ENCODE measurements at places on chromosomes 16 and 17.

GRCh38 chr17:45703348-45703747 lies 80.8 kb upstream of the CRHR1 start:
- no peak for DNase-seq

DNA sequence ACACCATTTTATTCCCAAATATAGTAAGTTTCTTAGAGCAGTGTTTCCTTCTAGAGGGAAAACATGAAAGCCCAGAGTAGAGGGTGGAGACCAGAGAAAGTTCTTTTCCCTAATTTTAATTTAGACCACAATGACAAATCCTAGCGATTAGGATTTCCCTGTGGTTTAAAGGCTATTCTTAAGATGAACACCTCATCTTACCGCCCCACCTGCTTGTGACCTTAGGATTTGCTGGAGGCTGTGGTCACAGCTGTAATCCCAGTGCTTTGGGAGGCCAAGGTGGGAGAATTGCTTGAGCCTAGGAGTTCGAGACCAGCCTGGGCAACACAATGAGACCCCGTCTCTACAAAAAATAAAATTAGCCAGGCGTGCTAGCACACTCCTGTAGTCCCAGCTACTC lies 51.1 kb downstream of the GPRC5B start:
- DNase-seq, result no peak

DNA sequence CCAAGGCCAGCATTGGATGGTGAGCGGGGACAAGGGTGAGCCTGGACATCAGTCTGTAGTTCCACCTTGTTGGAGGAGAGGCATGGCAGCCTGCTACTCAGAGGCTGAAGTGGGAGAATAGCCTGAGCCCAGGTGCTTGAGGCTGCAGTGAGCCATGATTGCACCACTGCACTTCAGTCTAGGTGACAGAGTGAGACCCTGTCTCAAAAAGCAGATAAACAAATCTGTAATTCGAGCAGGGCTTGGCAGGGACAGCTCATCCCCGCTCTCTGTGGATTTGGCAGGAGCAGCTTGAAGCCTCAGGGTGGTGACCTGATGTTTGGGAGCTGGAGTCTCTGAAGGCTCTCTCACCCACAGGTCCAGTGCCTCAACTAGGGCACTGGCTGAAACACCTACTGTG lies 38.6 kb upstream of the ZCCHC14 start:
- no peak for DNase-seq

DNA sequence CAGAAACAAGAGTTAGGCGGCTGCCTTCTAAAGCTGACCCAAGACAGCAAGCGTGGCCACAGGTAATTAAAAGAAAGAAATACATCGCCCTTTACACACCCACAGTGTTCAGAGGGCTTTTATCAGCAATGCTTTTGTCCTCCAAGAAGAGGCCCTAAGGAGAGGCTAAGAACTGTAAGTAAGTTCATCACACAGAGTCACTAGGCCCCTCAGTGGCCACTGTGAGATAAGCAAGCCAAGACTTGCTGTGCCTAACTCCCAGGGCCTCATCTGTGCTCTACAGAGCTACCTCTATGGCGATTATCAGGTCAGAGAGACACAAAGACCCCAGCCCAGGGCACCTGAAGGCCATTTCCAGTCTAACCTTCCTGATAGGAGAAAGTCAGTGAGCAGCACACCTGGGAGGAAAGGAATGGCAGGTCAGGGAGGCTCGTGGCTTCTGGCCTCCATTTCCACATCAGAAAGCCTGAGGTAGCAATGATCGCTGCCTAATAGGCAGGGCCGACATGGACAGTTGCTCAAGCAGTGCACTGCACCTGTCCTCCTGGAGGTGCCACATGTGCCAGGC lies 545.2 kb upstream of the CDH11 start:
- DNase-seq, result no peak

DNA sequence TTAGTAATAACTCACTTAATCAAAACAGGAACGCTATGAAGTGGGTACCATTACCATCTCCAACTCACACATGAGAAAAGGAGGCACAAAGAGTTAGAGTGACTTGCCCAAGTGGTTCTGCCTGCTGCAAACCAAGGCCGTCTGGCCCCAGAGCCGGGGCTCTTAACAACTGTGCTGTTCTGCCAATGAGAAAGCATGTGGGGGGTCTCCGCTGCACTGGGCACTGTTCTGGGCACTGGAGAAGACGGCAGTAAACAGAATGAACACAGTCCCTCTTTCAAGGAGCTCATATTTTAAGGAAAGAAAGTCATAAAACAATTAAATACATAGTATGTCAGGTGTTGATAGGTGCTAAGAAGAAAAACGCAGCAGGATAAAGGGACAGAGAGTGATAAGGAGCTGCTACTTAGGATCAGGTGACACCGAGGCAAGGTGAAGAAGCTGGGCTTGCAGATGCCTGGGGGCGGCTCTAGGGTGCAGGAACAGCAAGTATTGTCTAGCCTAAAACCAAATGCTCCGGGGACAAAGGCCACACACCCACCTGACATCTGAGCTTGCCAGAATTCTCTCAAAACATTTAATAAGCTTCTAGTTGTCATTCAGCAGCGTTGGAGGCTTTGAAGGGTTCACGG lies 6.5 kb downstream of the STX8 start:
- DNase-seq, result no peak

DNA sequence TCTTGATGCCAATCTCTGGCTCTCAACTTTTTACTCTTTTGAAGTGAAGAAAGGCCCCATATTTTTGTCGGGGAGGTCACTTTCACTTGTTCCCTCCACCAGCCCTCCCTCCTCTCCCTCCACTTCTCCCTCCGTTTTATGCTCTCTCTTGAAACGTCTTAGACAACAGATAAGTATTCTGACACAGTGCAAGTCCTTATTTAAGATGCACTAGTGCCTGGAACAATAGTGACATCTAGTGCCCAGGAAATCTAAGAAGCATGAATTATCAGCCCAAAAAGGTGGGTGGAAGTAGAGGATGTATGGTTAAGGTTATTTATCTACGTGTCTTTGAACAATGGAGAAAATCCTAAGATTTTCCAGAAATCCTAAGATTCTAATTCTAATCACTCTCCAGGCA lies 17.9 kb downstream of the PSME3IP1 start:
- DNase-seq, result peak; percentile 52

- no peak for DNase-seq
These were observed 3.3 kb upstream of the NR1D1 start for GRCh38 chr17:40103688-40104087.

- no peak for DNase-seq
These were observed 17.5 kb downstream of the CACNG4 start for GRCh38 chr17:66981983-66982508.

GRCh38 chr16:85402910-85403692 lies 210.0 kb upstream of the GSE1 start:
- DNase-seq, result no peak

DNA sequence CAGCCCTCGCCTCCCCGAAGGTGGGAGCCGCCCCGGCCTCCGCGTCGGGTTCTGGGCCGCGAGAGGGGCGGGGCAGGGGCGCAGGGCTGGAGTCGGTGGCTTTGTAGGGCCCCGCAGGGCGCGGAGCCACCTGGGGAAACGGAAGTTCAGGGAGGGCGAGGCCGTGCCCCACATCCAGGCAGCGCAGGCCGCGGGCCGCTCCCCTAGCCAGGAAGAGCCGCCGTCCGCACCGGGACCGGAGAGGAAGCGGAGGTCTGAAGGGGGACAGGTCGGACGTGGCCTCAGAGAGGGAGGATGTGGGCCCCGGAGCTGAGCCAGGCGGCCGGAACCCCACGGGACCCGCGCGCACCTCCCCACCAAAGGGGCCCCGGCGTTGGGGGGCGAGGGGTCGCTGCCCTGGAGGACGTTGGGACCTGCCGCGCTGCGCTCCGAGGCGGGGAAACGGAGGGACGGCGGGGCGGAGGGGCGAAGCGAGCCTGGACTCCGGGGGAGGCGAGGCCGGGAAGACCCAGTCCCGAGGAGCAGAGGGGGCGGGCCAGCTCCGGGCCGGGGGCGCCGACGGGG lies 482 bp upstream of the SLC16A3 start:
- peak; percentile 68 for DNase-seq

- no peak for DNase-seq
These were observed 14.1 kb upstream of the G6PC1 start for GRCh38 chr17:42886283-42887176.

GRCh38 chr17:50631195-50631907 lies 3.3 kb upstream of the ABCC3 start:
- DNase-seq, result no peak

DNA sequence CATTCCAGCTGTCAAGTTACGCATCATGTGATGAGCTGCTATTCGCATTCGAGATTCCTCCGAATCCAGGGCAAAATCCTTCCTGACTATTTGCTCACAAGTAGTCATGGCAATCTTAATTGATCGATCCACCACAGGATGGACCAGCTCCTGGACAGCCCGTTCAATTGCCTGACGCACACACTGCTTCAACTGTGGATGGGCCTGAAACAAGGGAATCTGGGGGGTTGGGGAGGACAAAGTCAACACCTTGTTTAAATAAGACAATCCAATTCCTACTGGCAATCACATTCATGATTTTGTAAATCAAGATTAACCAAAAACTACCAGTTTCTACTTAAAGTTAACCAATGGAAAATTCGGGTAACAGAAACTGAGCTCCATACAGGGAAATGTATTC lies 28.4 kb downstream of the SETD6 start:
- DNase-seq, result no peak

- no peak for DNase-seq
These were observed 20.2 kb upstream of the UMOD start for GRCh38 chr16:20372701-20373100.

GRCh38 chr16:88907768-88908167 lies 41.3 kb upstream of the PABPN1L start:
- DNase-seq, result no peak

- no peak for DNase-seq
These were observed 81.4 kb upstream of the DYNLRB2 start for GRCh38 chr16:80459331-80459777.

GRCh38 chr16:1108299-1109252 lies 12.5 kb upstream of the C1QTNF8 start:
- no peak for DNase-seq

- DNase-seq, result no peak
These were observed 268.8 kb upstream of the RPL38 start for GRCh38 chr17:73934696-73935095.

DNA sequence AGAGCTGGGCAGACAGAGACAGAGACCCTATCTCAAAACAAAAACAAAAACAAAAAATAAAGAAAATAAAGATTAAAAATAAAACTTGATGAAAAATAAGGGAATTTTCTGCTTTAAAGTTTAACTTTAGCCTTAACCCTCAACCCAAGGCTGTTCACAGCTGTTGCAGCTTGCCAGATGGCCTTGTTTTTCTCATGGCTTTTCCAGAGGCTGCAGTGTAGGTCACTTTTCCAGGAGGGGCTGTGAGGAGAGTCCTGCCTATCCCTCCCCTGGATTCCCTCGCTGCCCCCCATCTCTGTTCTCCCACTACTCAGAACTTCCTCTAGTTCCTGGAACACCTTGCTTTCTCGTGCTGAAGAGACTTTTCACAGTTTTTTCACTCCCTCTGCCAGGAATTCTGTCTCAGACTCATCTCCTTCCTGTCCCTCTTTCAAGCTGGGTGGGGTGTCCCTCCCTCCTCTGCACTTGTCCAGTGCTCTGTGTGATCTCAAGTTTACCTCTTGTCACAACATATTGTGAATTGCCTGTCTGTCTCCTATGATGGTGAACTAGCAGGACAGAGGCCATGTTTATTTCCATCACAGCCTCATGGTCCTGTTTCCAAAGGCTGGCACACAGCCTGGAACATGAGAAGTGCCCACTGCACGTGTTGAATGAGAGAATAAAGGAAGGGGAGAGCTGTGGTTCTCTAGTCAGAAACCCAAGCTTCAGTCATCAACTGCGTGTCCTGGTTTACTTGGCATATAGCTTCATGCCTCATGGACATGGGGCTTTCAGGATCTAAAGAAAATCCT lies 69.9 kb upstream of the MSI2 start:
- DNase-seq, result no peak

- no peak for DNase-seq
These were observed 135.4 kb upstream of the AXIN2 start for GRCh38 chr17:65696739-65697394.

DNA sequence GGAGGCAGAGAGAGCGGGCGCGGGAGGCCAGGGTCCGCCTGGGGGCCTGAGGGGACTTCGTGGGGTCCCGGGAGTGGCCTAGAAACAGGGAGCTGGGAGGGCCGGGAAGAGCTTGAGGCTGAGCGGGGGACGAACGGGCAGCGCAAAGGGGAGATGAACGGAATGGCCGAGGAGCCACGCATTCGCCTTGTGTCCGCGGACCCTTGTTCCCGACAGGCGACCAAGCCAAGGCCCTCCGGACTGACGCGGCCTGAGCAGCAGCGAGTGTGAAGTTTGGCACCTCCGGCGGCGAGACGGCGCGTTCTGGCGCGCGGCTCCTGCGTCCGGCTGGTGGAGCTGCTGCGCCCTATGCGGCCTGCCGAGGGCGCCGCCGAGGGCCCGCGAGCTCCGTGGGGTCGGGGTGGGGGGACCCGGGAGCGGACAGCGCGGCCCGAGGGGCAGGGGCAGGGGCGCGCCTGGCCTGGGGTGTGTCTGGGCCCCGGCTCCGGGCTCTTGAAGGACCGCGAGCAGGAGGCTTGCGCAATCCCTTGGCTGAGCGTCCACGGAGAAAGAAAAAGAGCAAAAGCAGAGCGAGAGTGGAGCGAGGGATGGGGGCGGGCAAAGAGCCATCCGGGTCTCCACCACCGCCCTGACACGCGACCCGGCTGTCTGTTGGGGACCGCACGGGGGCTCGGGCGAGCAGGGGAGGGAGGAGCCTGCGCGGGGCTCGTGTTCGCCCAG lies 1.2 kb upstream of the CBX4 start:
- DNase-seq, result peak; percentile 42

GRCh38 chr17:11238705-11239104 lies 2.3 kb upstream of the SHISA6 start:
- DNase-seq, result no peak

DNA sequence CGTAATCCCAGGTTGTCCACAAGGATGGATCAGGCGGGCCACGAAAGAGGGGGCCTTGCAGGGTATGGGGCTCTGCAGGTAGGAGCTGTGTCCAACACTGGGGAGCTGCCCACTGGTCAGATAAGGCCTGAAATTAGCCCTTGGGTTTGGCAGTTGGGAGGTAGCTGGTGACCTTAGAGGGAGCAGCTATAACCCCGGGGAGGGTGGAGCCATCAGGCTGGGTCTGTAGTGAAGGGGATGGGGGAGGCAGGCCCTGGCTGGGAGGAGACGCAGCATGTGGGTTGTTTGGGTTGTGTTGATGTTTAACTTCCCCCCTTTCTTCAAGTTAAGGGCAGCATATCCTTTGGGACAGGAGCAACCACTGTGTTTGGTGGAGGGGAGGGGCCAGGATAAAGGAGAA lies 5.9 kb downstream of the MLLT6 start:
- no peak for DNase-seq

DNA sequence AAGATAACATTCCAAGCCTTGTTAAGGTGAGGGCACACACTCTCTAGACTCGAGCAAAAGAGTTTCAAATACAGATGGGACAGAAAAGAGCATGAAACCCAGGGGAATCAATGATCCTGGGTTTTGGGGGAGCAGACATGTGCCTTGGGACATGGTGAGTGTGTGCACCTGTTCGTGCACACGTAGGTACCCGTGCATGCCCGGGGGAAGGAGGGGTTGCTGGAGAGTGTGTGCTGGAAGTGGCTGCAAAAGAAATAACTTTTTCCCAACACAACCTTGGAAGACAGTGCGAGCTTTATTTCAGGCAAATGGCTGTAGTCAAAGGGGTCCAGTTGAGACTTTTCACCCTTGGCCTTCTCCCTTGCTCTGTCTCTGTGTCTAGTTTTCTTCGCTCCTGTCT lies 62.6 kb downstream of the C16orf78 start:
- DNase-seq, result no peak
